Activated naive CD4-positive, alpha-beta T cell (primary cell): ENCODE measurements at places on chromosomes 5 and 9.

DNA sequence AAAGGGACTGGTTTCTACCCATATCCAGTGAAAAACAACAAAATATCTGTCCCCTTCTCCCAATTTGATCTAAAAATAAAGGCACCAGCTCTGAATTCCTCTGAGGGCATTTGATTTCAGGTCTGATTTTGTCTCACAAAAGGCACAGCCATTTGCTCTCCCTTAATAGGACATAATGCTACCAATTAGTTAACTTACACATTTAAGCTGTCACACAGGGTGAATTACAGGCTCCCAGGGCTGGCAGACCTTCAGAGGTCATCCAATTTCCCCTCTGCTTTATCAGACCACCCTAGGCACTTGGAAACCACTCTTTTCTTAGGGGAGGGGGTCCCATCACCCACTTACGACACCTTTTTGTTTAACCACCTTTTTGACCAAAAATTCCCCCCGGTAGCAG is 319.9 kb downstream of the SPOCK1 start:
- DNase-seq, result no peak

DNA sequence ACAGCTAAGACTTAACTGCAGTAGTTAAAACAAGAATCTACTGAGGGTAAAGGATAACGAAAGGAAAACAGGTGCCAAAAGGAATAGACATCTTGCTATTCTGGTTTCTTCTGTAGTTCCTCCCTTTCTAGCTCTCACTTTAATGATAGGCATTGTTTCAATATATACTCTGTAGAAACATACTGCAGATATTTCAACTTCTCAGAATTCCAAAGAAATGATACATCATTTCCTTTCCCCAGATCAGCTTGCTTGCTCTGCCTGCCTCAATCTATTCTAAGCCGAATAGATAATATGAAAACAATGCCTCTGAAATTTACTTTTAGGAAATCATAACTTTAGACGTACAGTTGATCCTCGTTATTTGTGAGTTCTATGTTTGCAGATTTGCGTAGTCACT is 46.3 kb downstream of the ACO1 start:
- DNase-seq, result no peak

DNA sequence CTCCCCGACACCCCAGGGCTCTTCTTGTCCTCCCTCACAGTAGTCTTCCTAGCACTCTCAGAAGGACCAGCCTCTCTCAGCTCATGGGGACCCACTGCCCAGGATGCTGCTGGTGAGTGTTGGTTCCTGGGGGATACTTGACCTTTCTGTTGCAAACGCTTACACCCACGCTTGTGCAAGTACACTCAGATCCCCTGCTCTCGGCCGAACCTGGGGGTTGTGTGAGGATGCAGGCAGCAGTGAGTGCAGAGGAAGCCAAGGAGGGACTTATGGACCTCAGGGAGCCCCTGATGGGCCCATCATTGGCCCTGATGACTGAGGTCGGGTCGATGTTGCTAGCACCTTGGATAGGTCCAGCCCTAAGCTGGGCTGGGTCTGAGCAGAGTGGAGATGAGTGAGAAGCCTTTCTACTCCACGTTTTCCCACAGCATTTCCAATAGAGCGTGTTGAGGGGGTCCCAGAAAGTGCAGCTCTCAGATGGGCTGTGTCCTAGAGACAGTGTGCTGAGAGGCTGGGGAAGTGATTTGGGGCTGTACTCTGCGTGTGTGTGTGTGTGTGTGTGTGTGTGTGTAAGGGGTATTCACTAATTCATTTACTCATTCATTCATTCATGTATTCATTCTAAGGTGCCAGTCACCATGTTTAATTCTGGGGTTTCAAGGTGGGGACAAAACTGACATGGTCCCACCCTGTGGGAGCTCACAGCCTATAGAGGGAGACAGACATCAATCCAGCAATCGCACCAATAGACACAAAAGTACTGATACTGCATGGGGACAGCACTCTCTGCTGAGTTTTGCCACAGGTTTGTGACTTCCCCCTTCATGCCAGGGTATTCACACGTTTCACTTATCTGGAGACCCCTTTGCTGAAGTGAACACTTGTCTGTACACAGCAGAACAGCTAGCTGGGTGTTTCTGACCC is 25.2 kb upstream of the PITX1 start:
- DNase-seq, result no peak

- DNase-seq, result no peak
Measured at GRCh38 chr5:174937201-174938123, 213.1 kb downstream of the MSX2 start.

DNA sequence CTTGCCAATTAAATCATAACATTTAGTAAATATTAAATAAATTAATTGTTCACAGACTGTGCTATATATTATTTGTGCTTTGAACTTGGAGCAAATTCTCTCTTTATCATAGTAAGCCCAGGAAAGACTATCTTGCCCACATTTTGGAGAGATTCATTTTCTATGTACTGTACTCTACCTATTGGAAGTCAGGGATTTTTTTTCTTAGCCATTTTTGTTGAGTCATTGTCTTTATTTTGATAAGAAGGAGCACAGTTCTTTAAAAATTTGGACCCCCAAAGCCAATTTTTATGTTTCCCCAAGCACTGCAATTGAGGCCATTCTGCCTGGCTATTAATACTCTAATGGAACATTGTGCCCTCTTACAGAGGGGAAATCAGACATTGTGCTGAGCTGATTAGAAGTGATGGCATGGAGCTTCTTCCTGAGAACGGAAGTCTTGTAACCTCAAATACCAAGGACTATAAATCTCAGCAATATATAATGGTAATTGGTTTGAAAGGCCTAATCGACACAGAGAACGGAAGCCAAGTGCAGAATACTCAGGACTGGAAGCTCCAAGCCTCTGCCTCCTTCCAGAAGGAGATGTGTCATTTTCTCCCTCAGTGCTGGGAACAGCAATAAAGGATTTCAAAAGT is 188.8 kb upstream of the PAPPA start:
- no peak for DNase-seq

- DNase-seq, result no peak
Measured at GRCh38 chr5:64625678-64626077, 64.6 kb upstream of the SHISAL2B start.

GRCh38 chr9:68532131-68532530 is 8.6 kb downstream of the TMEM252 start:
- no peak for DNase-seq

DNA sequence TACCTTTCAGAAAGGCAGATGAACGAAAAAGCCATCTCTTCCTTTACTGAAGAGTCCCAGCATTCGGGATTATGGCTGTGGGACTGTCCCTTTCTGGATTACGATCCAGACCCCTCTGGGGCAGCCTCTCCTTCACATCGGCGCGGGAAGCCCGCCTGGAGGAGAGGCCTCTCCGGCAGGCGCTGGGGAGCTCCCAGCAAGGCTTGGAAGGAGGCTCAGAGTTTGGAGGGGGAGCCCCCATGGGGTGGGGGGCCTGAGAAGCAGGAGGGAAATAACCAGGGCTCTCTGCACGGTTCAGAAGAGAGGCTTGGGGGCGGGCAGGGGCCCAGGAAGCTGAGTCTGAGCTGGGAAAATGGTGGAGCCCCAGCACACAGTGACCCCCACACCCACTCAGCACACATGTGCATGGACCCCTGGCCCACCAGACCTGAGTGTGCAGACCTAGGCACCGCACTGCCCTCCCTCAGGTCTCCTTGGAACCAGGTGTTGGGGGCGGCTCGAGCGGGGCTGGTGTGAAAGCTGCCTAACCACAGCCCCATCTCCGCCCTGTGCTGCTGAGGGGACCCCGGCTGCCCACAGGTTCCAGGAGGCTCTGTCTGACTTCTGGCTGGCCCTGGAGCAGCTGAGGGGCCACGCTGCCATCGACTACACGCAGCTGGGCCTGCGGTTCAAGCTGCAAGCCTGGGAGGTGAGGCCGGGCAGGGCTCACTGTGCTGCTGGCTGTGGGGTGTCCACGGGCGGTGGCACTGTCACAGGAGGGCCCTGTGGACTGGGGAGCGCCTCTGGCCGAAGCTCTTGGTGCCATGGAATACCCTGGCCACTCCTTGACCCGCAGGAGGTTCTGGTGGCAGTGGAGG is 4.5 kb downstream of the NOXA1 start:
- no peak for DNase-seq

GRCh38 chr9:103798620-103799019 is 295.5 kb upstream of the SMC2 start:
- no peak for DNase-seq

- DNase-seq, result no peak
Measured at GRCh38 chr5:63213256-63213655, 634.6 kb downstream of the LRRC70 start.

DNA sequence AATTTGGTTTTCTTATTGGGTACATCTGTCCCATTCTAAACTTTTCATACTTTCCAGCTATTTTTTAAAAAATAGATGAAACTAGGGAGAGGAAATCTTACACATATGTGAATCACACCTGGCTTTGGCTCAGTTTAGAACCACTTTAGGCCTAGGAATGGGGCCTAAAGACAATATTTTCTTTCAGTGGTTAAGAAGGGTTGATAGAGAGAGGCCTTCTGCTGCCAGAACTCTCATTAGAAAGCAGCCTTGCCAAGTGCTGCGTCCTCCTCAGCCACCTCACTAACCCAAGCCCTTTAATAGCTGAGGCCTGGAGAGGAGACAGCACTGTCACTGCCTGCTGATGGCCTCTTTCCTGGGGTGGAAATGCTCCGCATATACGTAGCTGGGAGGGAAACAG is 167.5 kb downstream of the SAXO1 start:
- DNase-seq, result no peak

- no peak for DNase-seq
Measured at GRCh38 chr5:142590451-142591231, 95.2 kb downstream of the FGF1 start.

DNA sequence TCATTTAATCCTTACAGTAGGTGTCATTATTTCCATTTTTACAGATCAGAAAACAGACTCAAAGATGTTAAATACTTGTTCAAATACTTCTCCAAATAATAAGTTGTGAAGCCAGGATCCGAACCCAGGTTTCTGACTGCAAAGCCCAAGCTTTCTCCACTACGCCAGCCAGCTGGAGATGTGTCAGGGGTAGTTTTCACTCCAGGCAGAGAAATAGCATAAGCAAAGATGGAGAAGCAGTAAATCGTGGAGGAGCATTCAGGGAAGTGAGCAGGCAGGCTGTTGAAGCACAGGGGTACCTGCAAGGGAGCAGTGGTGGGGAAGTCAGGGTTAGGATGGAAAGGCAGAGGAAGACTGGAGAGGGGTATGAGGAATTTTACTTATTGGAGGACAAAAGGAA is 2.9 kb downstream of the TLN1 start:
- DNase-seq, result no peak

DNA sequence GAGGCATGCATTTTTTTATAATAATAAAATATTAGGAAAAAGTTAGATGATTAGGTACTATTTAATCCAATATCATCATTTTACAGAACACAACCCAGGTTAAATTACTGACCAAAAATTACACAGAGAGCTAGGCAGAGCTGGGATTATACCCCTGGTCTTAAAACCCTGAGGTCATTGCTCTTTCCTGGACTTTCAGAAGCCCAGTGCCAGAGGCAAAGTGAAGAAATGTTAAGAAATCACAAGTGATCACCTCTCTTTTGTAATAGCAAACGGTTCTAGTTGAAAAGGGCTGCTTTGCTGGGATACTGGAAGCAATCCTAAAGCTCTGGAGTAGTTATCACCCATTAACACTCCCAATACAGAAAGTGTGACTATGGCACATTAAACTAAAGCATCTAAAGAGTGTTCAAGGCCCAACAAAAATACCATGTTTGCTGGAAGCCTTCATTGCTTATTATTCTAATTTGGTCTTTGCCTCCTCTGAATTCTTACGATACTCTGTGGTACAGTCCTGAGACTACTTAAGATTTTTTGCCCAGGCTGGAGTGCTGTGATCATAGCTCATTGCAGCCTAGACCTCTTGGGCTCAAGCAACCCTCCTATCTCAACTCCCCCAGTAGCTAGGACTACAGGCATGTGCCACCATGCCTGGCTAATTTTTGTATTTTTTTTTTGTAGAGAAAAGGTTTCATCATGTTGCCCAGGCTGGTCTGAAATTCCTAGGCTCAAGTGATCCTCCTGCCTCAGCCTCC is 575.9 kb downstream of the RAB3C start:
- DNase-seq, result no peak

- peak; percentile 25 for DNase-seq
Measured at GRCh38 chr5:151051066-151051930, 29.5 kb downstream of the TNIP1 start.

GRCh38 chr5:40333459-40334241 is 346.1 kb upstream of the PTGER4 start:
- DNase-seq, result no peak

DNA sequence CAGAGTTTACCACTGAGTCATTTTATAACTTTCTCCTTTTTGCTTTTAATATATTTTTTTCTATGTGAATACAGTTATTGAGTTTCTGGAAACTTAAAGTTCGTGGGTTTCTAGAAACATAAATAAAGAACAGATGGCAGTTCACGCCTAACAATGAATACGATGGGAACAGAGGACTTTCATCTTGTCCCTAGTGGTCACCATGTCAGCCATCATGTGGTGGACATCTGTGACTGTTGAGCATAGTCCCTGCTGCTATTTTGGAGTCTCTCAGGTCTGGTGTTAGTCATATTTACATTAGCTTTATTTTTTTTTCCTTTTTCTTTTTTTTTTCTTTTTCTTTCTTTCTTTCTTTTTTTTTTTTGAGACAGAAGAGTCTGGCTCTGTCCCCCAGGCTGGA is 85.3 kb downstream of the XRCC4 start:
- no peak for DNase-seq

- DNase-seq, result no peak
Measured at GRCh38 chr9:133952598-133953550, 39.2 kb downstream of the VAV2 start.

- no peak for DNase-seq
Measured at GRCh38 chr9:86052556-86053468, 46.5 kb downstream of the GOLM1 start.

- no peak for DNase-seq
Measured at GRCh38 chr9:37812773-37813379, 12.3 kb downstream of the DCAF10 start.

DNA sequence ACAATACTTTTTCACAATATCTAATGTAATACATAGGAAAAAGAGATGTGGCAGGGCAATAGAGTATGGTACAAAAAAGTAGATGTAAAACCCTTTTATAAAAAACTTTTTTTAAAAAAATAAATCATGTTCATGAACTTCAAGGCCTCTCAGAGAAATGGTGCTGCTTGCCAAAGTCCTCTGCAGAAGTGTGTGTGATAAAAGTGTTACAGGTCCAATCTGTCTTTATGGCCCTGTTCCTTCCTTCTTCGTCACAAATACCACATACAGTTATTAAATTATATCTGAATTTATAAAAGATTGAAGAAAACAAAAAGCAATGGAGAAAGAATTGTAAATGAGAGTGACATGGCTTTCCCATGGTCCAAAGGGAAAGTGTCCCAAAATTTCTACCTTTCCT is 21.7 kb upstream of the CCNH start:
- no peak for DNase-seq

- DNase-seq, result no peak
Measured at GRCh38 chr5:145800181-145800580, 35.0 kb downstream of the PRELID2 start.

GRCh38 chr5:151123897-151124751 is 33.5 kb downstream of the ANXA6 start:
- DNase-seq, result no peak
